ENCODE measurements at places on chromosomes 5 and 9.
A peak's percentile ranks its signal among the peaks of the same experiment; 100 is the strongest.

- DNase-seq: no peak
Observed at GRCh38 chr5:144467792-144468191, 297.1 kb downstream of the KCTD16 start.

DNA sequence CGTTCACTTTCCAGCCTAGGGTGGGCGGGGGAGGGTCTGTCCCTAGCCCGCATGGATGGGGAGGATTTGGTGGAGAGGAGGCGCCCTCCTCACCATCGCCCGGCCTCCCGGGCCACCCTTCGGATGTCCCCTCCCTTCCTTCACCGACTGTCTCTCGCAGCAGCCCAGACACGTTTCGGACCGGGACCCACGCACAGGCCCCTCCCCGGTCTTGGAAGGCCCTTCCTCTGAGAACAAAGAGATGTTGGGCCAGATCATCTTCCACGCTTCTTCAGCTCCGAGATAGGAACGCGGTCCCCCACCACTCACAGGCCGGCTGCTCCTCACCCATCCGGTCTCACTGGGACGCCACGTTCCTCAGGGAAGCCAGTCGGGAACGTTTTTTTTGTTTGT, 640 bp upstream of the DPM2 start:
- DNase-seq: no peak

DNA sequence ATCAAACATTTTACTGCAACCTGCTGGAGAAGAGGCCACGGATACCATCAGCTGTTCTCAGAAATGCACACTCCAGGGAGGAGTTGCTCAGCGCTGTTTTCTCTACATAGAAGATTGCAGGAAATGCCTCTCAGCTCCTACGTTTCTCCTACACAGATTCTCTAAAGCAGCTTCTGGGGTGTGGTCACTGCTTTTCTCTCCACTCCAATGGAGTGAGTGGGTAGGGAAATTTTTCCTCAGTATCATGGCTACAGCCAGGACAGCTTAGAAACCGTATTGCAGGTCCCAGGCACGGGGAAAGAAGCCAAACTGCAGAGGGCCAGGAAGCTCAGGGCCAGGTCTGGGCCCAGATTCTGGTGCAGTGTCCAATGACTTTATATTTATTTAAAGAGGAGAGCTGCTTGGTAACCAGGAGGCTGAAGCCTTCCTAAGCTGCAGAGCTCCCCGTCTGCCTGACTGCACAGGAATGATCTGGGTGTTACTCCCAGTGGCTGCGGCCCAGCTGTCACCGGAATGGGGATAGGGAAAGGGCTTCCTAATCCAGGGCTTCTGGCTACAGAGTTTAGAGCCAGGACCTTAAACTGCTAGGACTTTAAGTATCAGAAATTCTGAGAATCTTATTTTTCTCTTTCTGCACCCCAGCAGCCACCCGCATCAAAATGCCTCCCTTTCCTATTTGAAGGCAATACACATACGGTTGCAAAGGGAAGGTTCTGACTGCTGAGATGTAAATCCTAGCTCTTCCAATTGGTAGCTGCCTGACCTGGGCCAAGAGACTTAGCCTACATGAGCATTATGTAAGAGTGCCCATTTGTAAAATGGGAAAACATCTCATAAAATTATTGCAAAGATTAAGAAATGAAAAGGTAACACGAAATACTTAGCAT, 1.4 kb upstream of the SPTAN1 start:
- DNase-seq: no peak

DNA sequence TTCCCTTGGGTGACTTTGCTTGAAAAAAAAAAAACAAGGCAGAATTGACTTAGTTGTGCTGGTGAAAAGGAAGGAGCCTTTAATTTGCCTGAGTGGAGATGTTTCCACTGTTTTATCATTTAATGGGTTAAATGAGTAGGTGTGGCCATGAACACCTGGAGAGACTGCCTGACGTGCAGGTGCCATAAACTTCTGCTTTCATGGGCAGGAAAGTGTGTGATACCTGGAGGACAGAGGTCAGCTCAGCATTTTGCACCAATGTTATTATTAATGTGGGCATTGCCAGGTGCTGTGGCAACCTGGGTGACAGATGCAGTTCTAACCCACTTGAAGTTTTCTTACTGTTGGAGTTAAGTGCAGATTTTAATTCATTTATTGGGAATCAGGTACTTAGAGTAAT, 145.4 kb downstream of the CD180 start:
- DNase-seq: no peak

- no peak for DNase-seq
Observed at GRCh38 chr9:133690081-133690561, 48.0 kb downstream of the SARDH start.

DNA sequence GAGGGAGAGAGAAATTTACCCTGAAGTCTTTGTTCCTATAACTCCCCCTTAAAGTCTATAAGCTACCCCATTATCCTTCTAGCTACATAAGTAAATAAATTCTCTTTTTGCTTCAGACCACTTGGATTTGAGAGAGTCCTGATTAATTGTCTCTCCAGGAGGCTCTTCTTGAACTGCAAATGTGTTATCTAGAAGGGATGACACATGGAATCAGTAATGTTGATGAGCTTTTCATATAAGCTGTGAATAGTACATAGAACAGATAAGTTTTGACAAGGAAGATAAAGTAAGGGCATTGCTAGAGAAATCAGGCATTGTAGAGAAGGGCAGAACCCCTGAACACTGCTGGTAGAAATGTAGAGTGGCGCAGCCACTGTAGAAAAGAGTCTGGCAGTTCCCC, 42.5 kb upstream of the GNPDA1 start:
- no peak for DNase-seq

DNA sequence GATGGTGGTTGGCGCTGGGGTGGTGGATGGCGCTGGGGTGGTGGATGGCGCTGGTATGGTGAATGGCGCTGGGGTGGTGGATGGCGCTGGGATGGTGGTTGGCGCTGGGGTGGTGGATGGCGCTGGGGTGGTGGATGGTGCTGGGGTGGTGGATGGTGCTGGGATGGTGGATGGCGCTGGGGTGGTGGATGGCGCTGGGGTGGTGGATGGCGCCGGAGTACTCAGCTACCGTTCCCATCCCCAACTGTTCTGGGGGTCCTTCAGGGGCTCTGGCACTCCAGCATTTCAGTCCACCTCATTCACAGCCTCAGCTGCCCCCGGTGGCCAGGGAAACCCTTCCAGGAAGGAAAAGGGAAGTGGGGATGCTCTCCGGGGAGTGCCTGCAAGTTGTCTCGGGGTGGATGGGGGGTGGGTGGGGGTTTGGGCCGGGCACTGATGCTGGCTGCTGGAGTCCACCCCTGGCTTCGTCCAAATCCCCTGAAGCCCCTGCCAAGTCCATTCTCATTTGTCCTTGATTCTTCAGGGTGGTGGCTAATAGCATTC, 147.3 kb upstream of the COL5A1 start:
- no peak for DNase-seq

GRCh38 chr5:169873642-169874041, 106.7 kb downstream of the INSYN2B start:
- no peak for DNase-seq

GRCh38 chr9:133727876-133728441, 10.2 kb downstream of the SARDH start:
- DNase-seq: no peak

- DNase-seq: no peak
Observed at GRCh38 chr5:79936002-79936645, 54.9 kb downstream of the MTX3 start.

DNA sequence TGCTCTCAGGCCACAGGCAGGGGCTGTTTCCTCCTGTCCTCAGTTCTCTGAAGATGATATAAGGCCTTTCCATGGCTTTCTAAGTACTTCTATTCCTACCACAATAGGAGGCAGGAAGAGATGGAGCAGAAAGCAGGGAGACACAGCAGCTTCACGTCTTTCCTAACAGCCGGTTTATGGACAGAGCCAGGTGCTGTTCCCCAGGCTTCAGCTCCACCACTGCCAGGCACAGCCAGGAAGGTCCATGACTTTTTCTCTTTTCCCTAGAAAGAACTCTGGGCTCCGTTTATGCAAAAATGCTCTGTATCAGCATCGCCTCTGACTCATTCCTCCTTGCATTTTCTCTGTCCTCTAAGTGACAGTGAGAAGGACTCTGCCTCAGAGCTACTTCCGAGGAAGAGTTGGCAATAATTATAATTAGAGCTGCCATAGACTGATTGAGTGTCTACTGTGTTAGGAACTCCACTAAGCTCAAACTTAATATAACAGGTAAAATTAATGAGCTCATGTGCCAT, 478.5 kb downstream of the RASEF start:
- DNase-seq: no peak

DNA sequence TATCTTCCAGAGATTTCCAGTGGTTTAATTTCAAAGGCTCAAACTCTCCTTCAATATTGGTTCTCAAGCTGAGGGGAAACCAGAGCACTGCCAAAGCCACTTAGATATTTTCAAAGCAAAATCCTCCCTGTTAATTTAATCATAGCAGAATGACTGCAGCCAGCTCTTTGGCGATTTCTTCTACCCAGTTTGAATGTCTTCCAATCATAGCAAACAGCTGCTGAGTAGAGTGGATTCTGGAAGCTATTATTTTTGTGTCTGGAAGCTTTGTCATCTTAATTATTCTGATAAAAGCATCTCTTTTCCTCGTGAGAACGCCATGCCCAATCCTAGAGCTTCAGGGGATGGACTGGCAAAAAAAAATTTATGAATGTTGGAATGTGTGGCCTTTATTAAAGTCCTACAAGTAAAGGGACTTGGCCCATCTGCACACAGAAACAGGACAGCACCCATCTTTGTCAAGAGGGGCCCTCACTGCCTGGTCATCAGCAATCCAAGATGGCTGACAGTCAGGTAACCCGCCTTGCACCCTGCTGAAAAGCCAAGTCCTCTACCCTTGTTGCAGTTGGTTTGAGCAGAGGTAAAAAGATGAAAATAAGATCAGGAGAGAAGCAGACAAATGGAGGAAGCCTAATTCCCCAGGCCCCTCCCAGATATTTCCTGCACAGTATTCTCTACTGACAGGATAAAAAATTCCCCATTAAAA, 125.1 kb downstream of the SUSD1 start:
- no peak for DNase-seq

DNA sequence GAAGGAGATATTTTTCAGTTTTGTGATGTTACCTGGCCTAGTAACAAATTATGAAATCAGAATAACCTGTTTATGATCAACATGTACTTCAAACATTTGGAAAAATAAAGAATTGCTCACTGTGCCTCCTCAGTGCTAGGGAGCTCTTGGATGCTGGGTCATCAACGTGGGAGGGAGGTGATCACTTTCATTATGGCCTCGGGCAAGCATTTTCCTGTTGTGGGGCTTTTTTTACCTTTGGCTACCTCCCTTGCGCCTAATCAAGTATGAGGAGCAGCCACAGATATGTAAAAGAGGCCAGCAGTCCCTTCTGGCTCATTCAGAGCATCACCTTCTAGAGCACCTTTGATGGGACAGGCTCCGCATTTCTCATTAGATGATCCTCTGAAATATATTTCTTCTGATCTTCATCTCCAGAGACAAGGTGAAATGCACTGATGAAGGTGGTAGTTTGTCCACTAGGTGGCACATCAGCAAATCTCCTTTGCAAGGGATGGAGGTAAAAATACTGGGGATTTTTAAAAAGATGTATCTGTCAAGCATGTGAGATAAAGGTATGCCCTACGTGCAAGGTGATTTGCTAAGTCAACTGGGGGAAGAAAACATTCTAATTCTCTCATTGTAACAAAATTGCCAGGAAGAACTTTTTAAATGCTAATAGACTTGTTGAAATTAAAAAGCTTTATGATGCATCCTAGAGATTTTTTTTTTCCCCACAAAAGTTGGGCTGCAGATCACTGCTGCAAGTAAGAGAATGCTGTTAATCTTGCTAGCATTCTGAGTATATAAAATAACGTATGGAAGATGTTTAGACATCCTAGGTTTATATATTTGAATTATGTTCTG, 218.2 kb downstream of the MAST4 start:
- DNase-seq: peak; percentile 35

GRCh38 chr5:72355706-72356299, 35.6 kb downstream of the PTCD2 start:
- DNase-seq: no peak

- DNase-seq: no peak
Observed at GRCh38 chr5:175363300-175363699, 80.7 kb downstream of the DRD1 start.

DNA sequence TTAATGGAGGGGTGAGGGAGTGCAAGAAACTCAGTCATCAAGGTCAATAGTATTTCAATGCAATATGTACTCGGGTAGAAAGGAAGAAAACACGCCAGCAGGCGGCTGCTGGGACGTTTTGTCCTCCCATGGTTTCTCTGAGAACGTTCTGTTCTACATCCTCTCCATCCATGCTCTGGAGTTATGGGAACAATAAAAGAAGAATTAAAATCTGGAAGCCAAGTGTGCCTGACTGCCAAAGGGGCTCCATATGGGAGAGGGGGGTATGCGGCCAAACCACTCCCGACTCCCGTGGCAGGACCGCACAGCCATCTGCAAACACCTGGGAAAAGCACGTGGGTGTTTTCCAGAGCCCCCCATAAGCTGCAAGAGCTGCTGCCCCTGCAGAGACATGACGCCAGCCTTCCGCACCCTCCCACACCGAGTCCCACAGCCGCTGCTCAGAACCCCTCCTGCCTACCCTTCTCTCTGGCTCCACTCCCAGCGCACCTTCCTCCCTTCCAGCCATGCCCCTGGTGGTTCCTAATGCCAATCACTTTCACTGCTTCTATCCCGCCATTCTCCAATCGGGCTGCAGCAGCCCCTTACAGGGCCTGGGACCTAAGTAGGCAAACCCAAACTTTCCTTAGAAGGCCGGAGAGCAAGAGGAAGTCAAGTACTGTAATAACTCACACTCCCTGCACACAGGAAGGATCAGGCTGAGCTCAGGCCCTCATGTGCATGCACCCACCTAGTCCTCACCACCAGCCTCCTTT, 241.6 kb downstream of the SYK start:
- no peak for DNase-seq

GRCh38 chr5:147403651-147404640, 105.9 kb downstream of the DPYSL3 start:
- no peak for DNase-seq

DNA sequence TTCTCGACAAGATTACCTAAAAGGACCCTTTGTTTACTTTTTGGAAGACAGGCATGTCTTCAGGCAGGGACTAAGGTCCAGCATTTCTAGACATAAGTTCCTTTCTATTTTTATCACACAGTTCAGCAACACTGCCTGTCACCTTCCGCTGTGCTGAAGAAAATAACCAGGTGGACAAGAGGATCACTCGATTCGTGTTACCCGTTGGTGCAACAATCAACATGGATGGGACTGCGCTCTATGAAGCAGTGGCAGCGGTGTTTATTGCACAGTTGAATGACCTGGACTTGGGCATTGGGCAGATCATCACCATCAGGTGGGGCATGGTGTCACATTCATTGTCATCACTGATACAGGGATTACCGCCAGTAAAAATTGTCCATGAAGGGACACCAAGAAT, 85.6 kb upstream of the PLPP6 start:
- no peak for DNase-seq

Measured in stimulated activated CD4-positive, alpha-beta T cell treated with anti-CD3 and anti-CD28 coated beads, Interleukin-2, amount 100 ng/mL, for 4 hours (primary cell).